ENCODE measurements at places on chromosomes 2 and 18.
A peak's percentile ranks its signal among the peaks of the same experiment; 100 is the strongest.

DNA sequence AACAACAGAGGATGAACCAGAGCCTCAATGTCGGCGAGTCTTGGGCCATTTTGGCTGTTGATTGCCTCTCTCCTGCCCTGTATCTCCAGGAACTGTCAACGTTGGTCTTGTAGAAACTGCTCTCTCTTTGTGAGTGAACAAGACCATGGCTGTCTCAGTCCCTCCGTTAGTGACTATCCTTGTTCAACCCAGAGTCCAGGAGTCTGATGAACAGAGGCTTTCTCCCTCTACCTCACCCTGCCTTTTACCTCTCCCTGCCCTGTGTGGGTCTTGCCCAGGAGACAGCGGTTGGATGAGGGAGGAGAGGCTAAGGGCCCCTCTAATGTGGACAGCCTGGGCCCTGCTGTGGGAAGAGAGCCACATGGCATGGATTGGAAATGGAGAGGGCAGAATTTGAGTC, 32.8 kb downstream of the INPP4A start:
- DNase-seq = no peak

GRCh38 chr2:159144776-159145614, 141.5 kb downstream of the WDSUB1 start:
- DNase-seq = no peak

GRCh38 chr2:200033929-200034328, 78.5 kb downstream of the MAIP1 start:
- DNase-seq = no peak

DNA sequence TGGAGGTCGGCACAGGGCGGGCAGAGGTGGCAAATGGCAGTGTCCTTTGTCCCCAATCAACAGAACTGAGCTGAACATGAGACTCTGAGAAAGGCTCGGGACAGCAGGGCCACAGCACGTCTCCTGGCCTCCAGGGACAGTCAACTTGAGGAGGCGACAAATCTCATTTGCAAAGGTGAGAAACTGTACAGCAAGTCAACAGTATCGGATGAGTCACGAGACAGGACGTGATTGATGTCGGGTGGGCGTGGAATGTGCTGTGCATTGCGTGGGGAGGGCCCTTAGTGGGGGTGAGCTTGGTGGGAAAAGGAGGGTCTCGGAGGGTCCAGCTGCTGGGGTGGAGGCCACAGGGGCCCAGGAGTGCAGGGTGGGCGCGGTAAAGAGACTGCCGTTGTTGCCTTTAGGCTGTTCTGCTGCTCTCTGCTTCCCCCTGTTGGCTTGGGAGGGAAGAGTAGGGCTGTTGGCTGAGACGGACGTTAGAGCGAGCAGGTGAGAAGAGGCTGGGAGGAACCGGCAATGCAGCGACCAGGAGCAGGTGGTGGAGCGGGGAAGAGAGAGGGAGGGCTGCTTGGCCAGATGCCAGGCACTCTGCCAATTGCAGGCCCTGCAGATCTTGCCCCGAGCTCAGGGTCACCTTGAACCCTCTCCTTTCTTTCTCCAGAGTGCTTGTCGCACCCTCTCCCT, 164.3 kb downstream of the BCL2 start:
- DNase-seq = no peak

DNA sequence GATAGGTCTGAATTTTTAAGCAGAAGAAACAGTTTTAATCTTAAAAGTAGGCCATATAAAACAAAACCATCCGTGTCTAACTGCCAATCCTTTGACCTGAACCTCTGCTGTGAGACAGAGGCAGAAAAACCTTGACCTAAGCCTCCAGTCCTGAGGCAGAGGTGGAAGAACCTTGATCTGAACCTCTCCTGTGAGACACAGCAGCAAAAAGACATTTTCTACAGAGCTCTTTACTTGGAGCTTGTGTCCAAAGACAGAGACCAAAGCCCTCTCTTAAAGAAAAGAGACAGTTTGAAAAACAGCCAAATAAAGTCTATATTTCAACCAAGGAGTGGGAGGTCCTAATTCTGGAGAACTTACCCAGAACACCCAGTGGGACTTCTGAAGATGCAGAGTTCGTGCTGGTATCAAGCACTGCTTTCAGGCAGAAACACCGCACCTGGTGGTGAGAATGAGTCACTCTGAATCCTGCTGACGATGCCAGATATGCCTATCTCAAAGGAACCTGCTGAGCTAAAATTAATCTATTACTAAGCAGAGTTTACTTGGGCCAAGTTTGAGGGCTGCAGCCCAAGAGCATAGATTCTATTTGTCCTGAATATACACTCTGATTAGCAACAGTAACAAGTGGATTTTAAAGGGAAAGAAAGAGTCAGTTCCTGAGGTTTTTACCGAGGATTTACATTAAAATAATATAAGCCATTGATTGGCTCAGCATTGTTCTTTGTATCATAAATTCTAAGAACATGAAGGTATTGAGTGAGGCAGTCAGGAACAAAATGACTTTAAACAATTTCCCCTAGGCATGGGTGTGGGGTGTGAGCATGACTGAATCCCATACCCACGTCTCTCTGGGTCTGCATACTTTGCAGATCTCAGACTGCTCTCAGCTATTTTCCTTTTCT, 806.4 kb downstream of the TRIB2 start:
- DNase-seq = no peak

DNA sequence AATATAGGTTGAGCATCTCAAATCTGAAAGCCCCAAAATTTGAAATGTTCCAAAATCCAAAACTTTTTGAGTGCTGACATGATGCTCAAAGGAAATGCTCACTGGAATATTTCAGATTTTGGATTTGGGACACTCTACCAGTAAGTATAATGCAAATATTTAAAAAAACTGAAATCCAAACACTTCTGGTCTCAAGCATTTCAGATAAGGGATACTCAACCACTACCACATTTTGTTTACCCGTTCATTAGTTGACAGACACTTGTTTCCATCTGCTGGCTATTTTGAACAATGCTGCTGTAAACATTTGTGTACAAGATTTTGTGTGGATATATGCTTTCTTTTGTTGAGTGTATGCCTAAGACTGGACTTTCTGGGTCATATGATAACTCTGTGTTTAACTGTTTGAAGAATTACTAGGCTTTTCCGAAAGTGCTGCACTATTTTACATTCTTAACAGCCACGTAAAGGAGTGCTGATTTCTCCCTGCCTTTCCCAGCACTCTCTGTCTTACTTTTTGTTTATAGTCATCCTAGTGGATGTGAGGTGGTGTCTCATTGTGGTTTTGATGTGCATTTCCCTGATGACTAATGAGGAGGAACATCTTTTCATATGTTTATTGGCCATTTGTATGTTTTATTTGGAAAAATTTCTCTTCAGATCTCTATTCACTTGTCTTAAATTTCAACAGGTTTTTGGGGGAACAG, 19.5 kb upstream of the DCDC2C start:
- no peak for DNase-seq

- DNase-seq = no peak
These were observed 38.3 kb upstream of the SMAD2 start for GRCh38 chr18:47968721-47969120.

GRCh38 chr2:186995092-186995491, 146.1 kb upstream of the ZSWIM2 start:
- DNase-seq = no peak

DNA sequence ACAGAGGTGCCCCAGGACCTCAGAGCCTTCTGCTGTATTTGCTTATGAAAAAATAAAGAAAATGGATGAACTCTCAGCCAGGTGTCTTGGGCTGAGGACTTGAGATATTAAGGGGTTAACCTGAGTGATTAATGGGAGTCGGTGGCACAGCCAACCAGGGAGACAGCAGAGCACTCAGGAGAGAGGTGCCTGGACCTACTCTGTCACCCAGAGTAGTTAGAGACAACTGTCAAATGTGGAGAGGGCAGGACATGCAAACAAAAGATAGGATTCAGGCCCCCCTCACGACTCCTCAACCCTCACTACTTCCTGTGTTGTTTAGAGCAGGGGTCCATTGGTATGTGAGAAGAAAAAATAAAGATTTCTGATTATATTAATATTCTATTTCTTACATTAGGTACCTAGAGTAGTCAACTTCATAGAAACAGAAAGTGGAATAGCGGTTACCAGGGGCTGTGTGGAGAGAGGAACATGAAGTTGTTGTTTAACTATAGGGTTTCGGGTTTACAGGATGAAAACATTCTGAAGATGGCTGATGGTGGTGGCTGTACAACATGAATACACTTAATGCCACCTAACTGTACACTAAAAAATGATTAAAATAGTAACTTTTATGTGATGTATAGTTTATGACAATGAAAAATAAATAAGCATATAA, 28.6 kb upstream of the CETN1 start:
- no peak for DNase-seq

- peak; percentile 64 for DNase-seq
These were observed 87.1 kb downstream of the NDUFA10 start for GRCh38 chr2:239937866-239938640.

DNA sequence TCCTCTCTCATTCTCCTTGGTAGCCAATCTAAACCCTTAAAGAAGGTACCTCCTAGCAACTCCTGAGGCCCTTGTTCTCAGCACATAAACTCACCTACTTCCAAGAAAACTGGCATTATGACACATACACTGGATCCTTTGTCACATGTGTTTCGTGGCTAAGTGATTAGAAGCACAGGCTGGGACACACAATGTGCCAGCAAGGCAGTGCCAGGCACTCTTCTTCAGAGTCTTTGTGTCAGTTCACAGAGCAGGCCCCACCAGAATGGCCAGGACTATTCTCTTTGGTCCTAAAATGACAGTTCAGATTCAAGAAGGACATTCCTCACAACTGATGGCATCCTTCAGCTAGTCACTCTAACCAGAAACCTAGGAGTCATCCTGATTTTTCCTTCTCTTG, 40.3 kb downstream of the SMC6 start:
- DNase-seq = no peak

- no peak for DNase-seq
These were observed 457 bp upstream of the SP9 start for GRCh38 chr2:174334278-174334715.

DNA sequence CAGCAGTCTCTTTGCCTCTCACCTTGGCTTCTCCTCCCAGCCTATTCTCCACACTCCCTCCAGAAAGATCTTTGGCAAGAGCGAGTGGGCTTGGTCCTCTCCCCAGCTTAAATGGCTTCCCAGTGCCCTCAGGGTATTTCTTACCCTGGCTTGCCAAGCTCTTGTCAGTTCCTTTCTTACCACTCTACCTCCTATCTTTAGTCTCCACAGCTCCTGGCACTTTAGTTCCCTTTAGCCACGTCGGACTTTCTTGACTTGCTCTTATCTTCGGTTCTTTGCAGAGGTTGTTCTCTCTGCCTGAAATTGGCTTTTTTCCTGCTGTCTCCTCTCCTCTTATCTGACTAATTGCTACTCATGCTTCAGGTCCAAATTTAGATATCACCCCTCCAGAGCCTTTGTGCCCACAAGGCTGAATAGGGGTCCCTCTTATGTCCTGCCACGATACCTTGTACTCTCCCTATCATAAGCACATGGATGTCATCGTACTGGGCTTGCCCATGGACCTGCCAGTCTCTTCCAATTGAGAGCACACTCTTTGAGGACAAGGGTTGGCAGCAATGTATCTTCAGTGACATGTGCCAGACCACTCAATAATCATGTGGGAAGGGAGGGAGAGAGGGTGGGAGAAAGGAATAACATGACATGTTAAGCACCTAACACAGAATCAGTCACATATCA, 131.7 kb upstream of the CTAGE1 start:
- no peak for DNase-seq

GRCh38 chr2:37984589-37984988, 59.5 kb downstream of the RMDN2 start:
- DNase-seq = no peak

- no peak for DNase-seq
These were observed 182.4 kb upstream of the TMEFF2 start for GRCh38 chr2:192377173-192377572.

DNA sequence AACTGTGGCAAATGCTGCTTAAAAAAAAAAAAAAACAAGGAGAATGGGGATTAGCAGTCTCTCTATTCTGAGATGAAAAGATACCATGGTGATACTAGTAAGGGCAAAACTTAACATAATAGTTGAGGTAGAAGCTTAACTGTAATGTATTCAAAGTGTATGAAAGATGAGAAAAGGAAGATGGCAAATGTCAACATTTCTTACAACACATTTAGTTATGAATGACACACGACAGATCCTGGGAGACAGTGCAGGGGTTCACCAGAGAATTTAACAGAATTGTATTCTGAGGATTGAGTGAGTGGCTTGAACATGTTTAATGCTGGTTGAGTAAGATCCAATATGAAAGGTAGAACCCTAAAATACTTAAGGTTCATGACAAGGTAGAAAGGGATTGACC, 52.7 kb downstream of the CUL3 start:
- no peak for DNase-seq

DNA sequence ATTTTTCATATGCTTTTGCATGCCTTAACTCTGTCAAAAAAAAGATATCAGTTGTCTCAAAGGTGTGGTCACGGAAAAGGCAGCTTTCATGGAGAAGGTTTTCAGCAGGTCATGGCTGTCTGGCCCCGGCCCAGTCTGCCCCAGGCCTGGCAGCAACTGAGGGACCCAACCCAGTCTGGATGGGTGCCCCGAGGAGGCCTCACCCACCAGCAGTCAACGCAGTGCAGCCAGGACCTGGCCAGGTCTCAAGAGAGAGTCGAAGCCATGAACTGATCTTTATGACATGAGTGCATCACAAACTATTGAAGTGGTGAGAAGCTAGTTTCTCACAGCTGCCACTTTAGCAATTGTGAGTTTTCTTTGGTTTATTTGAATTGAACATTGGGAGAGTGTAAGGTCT, 7.9 kb downstream of the TUBB6 start:
- no peak for DNase-seq

DNA sequence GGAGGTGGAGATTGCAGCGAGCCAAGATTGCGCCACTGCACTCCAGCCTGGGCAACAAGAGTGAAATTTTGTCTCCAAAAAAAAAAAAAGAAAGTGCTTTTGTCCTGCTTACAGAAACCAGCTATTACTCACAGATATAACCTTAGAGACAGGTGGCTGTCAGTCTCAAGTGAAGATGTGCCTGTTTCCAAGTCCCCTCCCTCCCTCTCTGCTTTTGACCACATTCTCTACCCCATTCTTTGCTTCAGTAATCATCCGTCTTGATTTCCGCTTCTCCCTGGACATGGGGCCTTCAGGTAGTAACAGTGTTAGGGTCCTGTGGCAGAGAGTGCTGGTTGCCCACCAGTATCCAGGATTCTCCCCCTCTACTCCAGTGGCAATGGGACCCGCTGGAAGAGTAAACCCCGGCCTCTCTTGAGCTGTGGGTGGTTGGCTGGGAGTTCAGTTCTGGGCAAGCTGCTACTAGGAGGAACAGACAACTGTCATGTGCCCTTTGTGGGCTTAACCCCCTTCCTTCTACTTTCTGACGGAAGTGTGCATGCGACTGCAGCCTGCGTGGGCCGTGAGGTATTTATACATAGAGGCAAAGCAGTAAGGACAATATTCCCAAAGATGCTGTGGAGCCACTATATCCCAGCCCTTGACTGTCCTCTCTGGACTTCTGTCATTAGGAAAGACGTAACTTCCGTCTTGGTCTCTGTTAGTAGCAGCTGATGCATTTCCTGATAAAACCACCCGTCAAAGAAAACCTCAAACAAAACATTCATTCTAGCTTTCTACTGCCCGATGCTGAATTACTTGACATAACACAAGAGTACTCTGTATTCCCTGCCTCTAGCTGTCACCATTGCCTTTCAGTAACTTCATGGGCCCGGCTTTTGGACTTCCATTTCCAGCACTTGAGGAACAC, 17.8 kb downstream of the PDCL3 start:
- no peak for DNase-seq

GRCh38 chr2:241130316-241130715, 19.0 kb downstream of the PASK start:
- DNase-seq = peak; percentile 87

GRCh38 chr2:158097481-158097880, 4.2 kb upstream of the UPP2 start:
- DNase-seq = no peak
